ENCODE measurements at places on chromosomes 3 and 15.

- DNase-seq = no peak
These were observed 108.3 kb upstream of the MME start for GRCh38 chr3:154971771-154972326.

- no peak for DNase-seq
These were observed 5.2 kb downstream of the GRM2 start for GRCh38 chr3:51712038-51712420.

DNA sequence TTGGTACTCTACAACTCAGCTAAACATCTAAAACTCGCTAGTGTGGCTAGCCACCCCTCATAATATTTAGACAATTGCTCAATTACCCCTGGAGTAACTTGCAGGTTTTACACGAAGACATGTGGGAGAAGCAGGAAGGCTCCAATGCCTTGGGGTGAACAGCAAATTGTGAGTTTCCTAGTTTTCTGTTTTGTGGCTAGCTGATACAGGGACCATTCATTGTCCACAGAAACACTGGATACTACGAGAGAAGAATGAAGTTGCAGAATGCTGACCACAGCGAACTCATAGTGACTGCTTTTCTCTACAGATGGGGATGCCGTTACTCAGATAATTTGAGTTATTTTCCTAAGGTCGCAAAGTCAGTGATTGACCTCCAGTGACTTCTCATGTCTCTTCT is 212.9 kb downstream of the P3H2 start:
- DNase-seq = no peak

- DNase-seq = no peak
These were observed 89.2 kb upstream of the RAP2B start for GRCh38 chr3:153072856-153073255.

GRCh38 chr3:32180141-32180784 is 58.2 kb upstream of the CMTM8 start:
- no peak for DNase-seq

DNA sequence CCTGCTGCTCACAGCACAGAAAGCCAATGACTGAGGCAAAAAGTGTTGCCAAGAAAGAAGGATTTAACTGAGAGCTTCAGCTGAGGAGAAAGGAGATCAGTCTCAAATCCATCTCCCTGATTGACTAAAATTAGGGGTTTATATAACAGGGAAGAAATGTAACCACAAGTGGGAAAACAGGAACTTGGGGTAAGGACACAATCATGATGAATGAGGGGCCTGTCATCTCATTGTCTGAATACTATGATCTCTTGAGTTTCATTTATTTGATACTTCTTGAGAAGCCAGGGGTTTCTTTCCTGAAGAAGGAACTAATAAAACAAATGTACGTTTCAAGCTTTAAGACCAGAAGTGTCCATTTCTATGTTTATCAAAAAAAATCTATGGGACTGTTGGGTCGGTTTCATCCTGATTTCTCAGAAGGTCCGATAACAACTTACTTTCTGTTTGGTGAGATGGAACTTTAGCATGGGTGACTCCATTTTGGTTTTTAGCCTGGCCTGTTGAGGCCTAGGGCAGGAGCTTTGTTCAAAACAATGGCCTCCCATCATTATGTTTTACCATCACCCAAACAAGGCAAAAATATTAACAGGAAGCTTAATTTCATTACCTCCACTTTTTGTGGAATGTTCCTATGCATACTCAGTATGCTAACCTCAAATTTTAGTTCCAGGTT is 76.6 kb upstream of the PIAS1 start:
- DNase-seq = no peak

- DNase-seq = peak; percentile 73
These were observed 16.1 kb downstream of the SH2D7 start for GRCh38 chr15:78108300-78109084.

DNA sequence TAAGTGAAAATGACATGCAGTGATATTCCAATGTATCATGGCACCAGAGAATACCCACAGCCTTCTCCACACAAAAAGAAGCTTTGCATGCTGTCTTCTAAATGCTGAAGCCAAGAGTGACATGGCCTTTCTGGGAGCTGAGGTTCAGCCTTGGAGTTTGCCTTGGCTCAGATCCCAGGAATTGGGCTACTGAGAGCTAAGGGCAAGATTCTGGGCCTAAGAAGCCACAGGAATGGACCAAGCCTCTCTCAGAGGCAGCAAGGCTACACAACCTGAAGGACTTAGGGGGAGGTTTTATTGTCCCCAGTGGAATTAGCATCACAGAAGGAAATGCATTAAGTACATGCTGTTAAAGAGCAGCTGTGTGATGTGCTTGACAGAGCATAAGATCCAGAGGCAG is 1078.5 kb downstream of the TUSC7 start:
- DNase-seq = no peak

DNA sequence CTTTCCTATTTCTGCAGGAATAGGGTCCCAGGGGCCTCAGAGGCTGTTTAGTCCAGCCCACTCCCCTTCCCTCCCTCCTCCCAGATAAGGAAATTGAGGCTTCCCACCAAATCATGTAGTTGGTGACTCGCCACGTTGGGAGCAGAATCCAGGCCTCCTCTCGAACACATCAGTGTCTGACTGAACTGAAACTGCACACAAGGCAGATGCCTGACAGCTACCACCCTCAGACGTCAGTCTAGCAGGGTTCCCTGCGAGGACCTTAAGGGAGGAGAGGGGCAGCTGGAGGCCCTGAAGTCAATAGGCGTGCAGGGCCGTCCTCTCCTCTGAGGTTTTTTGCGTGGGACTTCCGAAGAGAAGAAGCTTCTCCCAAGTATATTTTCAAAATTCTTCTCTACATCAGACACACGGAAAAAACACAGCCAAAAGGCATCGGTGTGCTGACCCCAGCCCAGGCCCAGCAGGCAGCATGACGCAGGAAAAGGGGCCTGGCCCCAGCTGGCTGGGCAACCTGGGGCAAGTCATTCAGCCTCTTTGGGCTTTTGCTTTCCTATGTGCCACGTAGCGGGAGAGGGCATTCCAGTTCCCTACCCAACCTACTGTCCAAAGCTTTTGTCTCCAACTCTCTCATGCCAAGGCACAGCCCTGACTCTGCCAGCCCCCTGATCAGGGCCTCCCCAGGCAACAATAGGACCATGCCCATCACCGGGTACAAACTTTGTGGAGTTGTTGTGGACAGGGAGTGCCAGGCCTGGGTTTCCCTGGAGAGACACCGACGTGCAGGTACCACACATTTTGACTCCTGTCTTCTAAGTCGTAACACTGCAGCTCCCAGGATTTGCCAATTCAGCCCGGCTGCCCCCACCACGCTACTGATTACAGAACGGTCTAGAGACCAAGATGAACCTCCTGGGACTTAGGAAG is 283.1 kb downstream of the XXYLT1 start:
- no peak for DNase-seq

GRCh38 chr15:60392986-60393790 is 4.6 kb downstream of the ANXA2 start:
- DNase-seq = no peak

GRCh38 chr15:29054171-29055045 is 168.6 kb downstream of the APBA2 start:
- DNase-seq = no peak

GRCh38 chr15:42549032-42549491 is 424 bp downstream of the HAUS2 start:
- peak; percentile 59 for DNase-seq

DNA sequence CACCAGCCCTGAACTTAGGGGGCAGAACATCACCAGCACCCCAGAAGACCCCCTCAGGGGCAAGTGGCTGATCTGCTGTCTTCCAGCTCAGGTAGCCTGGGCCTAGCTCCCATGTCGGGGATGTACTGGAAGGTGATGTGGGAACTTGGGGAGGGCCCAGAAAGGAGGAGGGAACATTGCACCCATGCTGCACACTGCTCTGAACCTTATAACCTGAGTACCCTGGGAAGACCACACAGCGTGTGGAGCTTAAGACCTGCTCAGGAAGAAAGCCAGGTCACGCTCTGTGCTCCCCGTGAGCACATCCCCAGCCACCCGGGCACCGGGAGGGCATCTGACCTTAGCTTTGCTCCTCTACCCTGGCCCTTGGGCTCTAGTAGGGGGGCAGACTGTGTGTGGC is 159.4 kb downstream of the ATP10A start:
- no peak for DNase-seq

DNA sequence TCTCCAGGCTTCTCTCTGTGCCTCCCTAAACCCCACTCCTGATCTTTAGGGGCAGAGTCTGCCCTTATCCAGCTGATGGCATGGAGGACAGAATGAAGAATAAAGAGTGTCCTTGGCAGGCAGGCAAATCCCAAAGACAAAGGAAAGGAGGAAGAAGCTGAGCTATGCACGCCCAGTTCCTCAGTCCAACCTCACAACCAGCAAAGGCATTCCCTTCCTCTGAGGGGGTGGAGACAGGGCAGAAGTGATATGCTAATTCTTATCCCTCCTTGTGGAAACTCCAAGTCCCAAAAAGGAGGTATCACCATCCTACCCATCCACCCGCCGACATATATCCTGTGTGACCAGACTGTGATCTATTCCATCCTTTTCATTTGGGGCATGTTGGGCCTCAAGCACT is 10.5 kb upstream of the CCDC54 start:
- no peak for DNase-seq

DNA sequence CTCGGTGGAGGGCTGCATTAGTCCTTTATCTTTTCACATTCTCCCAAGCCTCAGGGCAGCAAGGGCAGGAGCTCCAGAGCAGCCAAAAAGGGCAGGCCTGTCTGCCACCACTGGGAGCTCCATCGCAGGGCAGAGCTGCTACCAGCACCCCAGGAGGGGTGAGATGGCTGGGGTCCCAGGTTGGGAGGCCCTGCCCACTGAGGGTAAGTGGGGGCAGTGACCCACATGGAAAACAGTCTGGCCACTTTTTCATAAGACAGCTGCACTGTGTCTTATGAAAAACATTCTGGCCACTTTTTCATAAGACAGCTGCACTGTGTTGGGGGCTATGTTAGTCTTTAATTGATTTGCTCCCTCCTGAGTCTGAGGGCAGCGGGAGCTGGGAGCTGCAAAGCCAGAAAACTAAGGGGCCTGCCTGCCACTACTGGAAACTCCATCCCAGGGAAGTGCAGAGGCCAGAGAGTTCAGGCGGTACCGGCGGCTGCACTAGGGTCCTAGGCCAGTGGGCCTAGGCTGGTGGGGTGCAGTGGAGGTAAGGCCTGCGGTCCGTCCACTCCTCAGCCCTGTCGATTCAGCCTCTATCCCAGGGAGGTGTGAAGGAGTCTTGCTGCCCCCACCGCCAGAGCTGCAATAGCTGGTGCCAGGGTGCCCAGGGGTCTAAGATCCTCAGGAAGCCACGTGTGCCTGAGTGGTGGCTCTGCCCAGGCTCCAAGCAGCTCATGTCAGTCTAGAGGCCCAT is 45.4 kb downstream of the TMCO5A start:
- no peak for DNase-seq

GRCh38 chr3:34865346-34865745 is 774.0 kb upstream of the ARPP21 start:
- DNase-seq = no peak

DNA sequence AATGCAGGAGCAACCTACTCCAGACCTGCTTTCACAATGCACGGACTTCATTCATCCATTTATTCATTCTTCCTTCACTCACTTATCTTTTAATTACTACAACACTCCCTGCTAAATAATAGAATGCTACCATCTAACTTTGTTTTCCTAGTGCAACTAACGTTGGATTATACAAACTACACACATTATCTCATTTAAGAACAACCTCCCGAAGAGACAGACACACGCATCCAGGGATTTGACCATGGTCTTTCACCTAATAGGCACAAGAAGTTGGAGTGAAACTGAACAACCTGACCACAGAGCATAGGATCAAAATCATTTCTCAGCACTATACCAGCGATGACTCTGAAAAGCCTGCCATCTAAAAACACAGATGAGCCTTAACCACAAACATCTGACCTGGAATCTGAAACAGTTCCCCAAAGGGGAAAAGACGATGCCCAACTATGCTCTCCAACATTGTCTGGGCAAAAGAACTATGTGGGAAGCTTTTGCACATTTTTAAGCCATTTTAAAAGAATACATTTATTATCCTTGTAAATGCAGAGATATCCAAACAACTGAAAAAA is 21.0 kb downstream of the ZNF385D start:
- DNase-seq = no peak

DNA sequence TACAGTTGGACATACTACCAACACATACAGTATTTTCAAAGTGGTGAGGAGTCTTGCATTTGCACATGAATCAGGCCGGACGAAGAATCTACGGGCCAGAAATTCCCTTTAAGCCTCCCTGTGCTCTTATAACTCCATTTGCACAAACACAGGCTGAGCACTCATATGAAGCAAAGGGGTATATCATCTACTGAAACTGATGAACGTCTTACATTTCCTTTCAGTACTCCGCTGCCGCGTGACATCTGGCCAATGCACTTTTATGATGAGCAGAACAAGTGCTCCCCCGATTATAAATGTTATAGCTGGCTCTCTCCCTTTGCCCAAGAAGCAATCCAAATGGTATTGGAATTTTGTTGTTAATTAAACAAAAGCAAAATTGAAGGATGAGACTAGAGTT is 110.3 kb upstream of the ICE2 start:
- DNase-seq = no peak

- peak; percentile 33 for DNase-seq
These were observed 104.9 kb upstream of the ASB14 start for GRCh38 chr3:57397175-57398026.

DNA sequence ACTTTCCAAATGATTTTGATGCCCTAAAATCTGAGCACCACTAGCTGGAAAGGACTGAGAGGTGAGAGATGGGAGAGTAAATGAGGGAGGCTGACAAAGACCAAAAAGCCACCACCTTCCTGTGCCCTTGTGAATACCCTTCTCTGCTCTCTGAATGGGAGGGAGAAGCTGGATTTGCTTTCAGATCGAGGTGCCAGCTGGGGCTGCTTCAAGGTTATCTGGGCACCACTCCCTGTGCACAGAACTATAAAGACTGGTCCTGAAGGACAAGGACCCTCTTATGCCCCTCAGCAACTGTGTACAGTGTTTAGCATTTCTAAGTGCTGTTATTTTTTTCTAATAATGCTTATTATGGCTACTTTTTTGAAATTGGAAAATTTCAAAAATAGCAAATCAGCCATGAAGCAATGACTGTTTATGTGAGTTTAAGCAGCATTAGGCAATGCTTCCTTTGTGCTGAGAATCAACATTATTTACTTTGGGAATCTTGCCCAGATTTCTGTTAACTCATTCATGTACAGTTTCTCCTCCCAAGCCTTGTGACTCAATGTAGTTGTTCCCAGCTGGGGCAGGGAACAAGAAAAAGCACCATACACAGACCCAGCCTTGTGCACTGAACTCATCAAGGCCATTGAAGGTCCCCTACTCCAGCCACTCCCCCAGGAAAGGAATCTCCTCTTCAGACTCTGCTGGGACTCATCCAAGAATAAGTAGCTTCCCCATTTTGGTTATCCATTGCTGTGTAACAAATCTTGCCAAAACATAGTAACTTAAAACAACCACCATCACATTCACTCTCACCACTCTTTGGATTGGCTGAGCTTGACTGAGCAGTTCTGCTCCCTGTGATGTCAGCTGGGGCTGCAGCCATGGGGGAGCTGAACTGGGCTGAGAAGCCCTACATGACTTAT is 37.3 kb upstream of the CDV3 start:
- DNase-seq = no peak

- no peak for DNase-seq
These were observed 345.7 kb upstream of the SATB1 start for GRCh38 chr3:18770800-18771199.

- no peak for DNase-seq
These were observed 51.3 kb downstream of the RBMS3 start for GRCh38 chr3:29332195-29332637.
